Osteoblast (primary cell): ENCODE measurements at places on chromosomes 11 and 22. TPM values are rescaled to one million over a fixed set of nuclear protein-coding genes. Genes with fewer than 3 reads are reported as not detected.

CALCA gene
- total RNA-seq, result not detected in 2 replicates

CARD10 gene
- total RNA-seq, result 11.9 and 12.7 TPM in 2 replicates

HMOX1 gene
- 411 and 475 TPM in 2 replicates for total RNA-seq

DENND6B gene
- 5.9 and 6.5 TPM in 2 replicates for total RNA-seq

HTR3A gene
- not detected in 2 replicates for total RNA-seq

FAT3 gene
- total RNA-seq, result 2.2 and 3.5 TPM in 2 replicates

CREB3L1 gene
- 30.1 and 33.3 TPM in 2 replicates for total RNA-seq

NOL12 gene
- total RNA-seq, result 8.8 and 9.0 TPM in 2 replicates

GRCh38 chr11:26229257-26229656 lies 102.7 kb upstream of the ANO3 start:
- DNase-seq, result peak; percentile 22

- DNase-seq, result peak; percentile 96
Observed at GRCh38 chr22:37229012-37229804, 14.9 kb downstream of the RAC2 start.

GRCh38 chr11:65112546-65113360 lies 1.1 kb downstream of the TM7SF2 start:
- DNase-seq, result peak; percentile 96

DNA sequence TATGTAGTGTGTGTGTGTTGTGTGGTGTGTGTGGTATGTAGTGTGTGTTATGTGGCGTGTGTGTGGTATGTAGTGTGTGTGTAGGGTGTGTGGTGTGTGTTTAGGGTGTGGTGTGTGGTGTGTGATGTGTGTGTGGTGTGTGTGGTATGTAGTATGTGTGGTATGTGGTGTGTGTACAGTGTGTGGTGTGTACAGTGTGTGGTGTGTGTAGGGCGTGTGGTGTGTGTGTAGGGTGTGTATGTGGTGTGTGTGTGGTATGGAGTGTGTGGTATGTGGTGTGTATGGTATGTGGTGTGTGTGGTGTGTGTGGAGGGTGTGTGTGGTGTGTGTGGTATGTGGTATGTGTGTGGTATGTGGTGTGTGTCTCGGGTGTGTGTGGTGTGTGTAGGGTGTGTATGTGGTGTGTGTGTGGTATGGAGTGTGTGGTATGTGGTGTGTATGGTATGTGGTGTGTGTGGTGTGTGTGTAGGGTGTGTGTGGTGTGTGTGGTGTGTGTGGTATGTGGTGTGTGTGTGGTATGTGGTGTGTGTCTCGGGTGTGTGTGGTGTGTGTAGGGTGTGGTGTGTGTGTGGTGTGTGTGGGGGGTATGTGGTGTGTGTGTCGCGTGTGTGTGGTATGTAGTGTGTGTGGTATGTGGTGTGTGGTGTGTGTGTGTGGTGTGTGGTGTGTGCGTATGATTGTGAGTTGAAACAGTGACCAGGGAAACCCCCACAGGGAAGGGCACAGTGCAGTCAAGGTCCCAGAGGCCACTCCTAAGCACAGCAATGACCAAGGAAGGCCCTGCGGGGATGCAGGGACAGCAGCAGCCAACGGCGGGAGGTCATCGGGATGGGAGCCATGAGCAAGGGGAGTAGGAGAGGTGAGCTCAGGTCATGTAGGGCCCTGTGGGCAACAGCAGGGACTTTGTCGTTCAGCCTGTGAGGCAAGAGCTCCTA lies 2.9 kb upstream of the PPP6R2 start:
- no peak for DNase-seq

DNA sequence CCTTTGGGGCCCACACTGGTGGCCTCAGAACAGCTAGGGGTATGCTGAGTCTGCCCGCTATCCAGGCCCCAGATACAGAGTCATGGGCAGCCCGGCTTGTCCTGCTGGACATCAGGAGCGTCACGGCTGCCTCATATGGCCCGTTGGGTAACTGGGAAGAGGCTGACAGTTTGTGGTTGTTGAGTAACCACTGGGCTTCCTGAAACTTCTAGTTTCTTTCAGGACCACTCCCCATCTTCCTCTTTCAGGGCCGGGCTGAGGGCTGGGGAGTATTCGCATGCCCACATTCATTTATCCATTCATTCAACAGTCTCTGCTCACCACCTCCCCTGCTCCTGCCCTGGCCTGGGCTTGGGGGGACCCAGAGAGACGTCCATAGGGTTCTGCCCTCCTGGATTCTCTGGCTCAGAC lies 13.4 kb upstream of the P2RY2 start:
- DNase-seq, result no peak

GRCh38 chr22:38417252-38418060 lies 37.5 kb downstream of the KCNJ4 start:
- peak; percentile 66 for DNase-seq

DNA sequence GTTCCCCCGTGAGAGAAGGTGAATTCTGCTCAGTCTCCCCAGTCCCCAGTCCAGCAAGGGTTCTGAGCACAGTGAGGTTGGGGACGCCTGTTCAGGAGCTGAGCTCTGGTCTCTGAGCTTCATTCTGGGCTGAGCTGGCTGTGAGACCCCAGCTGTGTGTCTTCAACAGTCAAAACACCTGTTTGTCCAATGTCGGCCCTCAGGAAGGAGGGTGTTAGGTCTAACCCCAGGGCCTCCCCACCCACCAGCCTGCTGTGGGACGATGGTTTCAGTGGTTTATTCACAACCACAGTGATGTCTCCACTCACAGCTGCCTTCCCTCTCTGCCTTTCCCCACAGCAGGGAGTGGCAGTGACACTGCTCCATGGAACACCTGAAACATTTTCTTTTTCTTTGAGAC lies 1282.9 kb downstream of the TBC1D22A start:
- DNase-seq, result no peak

- DNase-seq, result no peak
Observed at GRCh38 chr22:44182588-44183286, 2.0 kb downstream of the PARVG start.

DNA sequence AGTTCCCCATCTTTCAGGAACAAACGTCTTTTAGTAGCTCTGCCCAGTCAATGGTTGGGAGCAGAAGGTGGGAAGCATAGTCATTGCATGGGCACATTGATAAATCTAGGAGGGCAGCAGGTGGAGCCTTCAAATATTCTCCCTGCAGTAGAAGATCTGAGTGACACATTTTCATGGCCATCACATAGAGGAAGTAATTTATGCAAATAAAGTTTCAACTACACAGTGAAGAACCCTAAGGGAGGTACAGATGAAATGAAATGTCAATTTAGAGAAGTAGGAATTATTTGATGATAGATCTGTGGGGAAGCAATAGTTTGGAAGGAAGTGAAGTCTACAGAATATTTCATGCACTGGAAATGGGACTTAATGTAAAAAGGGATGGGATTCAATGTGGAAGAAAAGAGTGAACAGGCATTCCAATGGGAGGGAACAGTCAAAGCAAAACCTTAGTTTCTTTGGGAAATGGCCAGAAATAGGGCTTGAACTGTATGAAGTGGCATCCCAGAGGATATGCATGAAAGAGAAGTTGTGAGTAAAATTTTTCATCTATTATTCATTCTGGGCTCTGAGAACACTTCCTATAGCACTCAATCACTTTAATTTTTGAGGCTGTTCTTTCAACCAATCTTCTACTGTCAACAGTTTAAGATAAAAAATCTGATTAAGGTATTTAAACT lies 256.2 kb upstream of the LUZP2 start:
- no peak for DNase-seq

- DNase-seq, result no peak
Observed at GRCh38 chr22:26079009-26079408, 90.3 kb upstream of the SEZ6L start.

- no peak for DNase-seq
Observed at GRCh38 chr11:12853652-12854296, 155.3 kb upstream of the RASSF10 start.

DNA sequence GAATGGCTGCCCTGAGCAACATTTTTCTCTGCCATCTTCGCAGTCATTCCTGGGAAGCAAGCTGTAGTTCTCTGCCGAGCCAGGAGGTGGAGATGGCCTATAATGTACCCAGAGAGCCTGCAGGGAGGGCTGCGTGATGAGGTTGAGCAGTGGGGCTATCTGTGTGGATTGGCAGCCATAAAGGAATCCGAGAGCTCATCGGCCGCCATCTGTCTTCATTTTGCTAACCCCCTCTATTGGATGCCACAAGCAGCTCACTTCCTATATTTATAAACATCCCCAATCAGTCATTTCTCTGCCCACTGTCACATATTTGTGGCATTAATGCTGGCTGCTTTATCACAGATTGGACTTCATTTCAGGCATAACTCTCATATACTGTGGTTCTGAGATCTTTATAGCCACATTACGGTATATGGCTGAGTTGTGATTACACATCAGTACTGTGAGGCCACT lies 209.5 kb downstream of the NTM start:
- peak; percentile 81 for DNase-seq

GRCh38 chr22:19802001-19802893 lies 41.7 kb downstream of the TBX1 start:
- peak; percentile 73 for DNase-seq

DNA sequence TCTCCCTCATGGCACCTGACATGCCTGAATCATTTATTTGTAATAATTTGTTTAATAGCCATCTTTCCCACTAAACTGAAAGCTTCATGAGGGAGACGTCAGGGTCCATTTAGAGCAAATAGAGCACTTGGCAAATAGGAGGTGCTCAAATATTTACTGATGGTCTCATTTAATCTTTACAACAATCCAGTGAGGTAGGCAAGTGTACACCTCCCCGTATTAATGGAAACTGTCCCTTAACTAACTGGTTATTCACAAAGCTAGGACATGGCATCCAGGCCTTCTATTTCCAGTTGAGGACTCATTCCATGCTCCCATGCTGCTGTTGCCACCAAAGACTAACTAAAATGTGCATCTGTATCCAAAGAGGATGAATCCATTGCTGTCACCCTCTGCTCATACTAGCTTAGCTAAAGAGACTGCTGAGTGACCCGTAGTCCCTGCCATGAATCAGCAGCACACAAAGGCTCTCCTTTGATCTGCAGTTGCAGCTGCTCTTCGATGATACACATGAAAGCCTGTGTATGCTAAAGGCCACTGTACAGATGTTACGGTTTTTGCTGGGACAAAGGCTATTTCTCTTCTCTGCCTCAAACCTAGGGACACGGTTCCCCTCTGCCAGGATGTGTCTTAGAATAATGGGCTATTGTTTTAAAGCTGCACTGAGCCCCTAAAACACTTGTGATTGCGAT lies 82.6 kb downstream of the RAB30 start:
- DNase-seq, result no peak
